ENCODE measurements at places on chromosomes 4 and X.

DNA sequence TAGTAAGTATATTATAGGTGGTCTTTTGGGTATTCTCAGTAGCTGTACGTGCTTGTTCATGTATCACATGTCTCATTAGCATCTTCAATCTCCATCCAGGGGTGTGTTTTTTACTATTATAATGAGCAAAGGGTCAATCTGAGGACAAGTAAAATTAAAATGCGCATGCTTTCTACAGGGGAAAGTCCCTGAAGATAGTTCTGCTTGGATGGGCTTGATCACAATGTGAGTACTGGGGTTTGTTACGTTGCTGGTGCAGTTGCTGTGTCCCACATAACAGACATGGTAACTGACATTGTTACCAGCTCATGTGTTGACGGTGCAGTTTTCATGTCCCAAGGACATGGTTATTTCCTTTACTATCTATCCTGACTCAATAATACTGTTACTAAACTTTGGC, 65.9 kb downstream of the UCHL1 start:
- no peak overlapping the region for H3K4me3 ChIP-seq
- no peaks in the 10 kb centered on the region for H3K27me3 ChIP-seq
- DNase-seq: no peak

GRCh38 chr4:848307-848691, 22.4 kb upstream of the CPLX1 start:
- no peak overlapping the region for H3K4me3 ChIP-seq
- peaks cover 28% of the 10 kb centered on the region for H3K36me3 ChIP-seq
- no peak for DNase-seq
- no peak overlapping the region for H3K27ac ChIP-seq
- H3K27me3 ChIP-seq: no peaks in the 10 kb centered on the region

DNA sequence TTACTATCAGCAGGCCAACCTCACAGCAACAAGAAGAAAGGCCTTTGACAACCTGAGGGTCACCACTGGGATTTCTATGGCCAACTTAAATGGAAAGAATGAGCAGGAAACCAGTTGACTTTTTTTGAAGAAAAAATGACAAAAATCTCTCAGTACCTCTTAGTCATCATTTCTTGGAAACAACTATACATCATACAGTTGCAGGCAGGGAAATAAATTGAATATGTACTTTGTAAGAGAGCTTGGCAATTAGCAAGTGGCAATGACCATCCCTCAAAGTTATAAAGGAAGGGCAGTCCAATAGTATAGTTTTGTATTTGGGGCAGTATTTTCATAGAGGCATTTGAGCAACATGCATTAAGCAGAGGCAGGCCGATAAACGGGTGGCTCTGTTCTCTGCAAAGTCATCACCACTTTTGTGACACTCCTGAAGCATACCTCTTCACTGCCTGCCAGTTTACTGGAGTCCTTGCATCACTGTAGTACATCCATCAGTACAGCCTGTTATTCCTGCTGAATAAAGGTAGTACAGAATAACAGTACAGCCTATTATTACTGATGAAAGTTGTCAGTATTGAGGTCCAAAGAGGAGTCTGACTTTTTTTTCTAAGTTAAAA, 83.3 kb upstream of the AMELX start:
- H3K36me3 ChIP-seq: no peaks in the 10 kb centered on the region
- H3K4me3 ChIP-seq: no peak overlapping the region
- H3K27ac ChIP-seq: no peak overlapping the region
- DNase-seq: no peak
- no peaks in the 10 kb centered on the region for H3K27me3 ChIP-seq
- H3K4me1 ChIP-seq: no peaks in the 10 kb centered on the region

- H3K4me1 ChIP-seq: no peaks in the 10 kb centered on the region
- H3K4me3 ChIP-seq: no peak overlapping the region
- H3K27me3 ChIP-seq: no peaks in the 10 kb centered on the region
- no peak overlapping the region for H3K27ac ChIP-seq
- H3K36me3 ChIP-seq: no peaks in the 10 kb centered on the region
Observed at GRCh38 chr4:142160509-142160908, 524.1 kb downstream of the IL15 start.

DNA sequence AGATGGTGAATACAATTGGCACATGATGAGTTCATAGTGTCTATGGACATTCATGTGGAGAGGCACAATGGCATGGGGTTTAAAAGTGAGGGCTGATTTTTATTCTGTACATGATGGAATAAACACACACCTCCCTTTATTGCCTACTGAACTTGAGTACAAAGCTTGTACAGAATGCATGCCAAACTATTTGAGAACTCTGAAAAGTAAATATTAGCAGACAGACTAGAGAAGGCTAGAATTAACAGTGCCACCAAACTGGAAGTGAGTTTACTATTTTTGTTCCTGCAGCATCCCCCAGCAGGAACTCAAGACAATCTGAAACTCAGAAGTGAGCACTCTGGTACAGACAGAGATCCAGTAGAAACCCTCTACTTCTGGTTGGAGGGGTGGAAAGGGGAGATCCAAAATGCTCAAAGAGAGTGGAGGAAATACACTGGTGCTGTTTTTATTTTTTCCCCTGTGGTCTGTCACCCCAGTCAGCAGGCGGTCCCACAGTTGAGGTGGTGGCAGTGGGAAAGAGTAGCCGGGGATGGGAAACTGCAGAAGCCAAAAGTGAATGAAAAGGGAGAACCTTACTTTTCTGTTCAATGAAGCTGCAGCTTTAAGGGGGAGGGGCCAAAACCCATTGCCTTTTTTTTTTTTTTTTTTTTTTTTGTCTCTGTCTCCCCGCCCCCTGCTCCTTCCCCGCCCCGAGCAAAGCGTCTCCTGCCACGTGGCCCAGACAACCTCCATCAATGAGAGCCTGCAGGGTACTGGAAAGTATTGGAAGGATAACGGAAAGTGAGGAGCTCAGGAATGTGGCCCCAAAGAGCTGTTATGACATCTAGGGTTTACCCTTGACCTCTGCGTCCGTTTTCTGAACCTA, 20.5 kb downstream of the AKAP4 start:
- no peak overlapping the region for H3K27ac ChIP-seq
- no peaks in the 10 kb centered on the region for H3K36me3 ChIP-seq
- H3K4me1 ChIP-seq: no peaks in the 10 kb centered on the region
- no peaks in the 10 kb centered on the region for H3K27me3 ChIP-seq
